Activated effector memory CD4-positive, alpha-beta T cell treated with anti-CD3 and anti-CD28 coated beads, Interleukin-2, amount 50 U/mL, for 16 hours (primary cell): ENCODE measurements at places on chromosomes 7 and 10.

- no peak for DNase-seq
Measured at GRCh38 chr10:99329554-99330346, 594 bp downstream of the CNNM1 start.

DNA sequence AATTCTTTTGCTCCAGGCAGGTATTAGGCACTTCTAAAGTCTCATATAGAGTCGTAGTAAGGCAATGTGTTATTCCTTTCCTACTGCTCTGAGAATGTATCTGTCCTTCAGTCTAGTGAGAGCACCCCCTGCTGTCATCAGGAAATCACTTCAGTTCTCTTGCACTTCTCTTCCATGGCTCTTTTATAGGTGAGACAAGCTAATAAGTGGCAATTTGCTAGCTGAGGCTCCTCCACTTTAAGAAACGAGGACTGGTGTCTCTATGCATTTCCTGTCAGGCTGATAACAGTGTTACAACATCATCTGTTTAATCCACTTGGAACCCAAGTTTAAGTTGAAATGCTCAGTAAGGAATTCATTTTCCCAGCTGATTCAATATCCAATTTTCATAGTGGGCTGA is 350.6 kb downstream of the TFEC start:
- DNase-seq, result no peak

DNA sequence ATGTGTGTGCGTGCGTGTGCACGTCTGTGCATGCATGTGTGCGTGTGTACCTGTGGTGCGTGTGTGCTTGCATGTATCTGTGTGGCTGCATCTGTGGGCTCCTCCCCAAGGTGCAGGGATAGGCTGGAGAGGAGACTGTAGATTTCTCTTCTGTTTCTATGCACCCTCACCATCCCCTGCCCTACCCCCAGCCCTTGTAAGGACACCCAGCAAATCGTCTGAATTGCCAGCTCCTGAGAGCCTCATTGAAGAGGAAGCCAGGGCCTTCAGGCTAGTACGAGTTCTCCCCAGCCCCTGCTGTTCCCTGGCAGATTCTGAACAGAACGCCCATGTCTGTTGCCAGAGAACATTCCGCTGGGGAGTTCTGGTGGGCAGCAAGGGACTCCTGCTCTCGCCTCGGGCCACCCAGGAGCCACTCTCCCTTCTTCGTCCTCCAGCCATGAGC is 17.0 kb upstream of the TRIM8 start:
- no peak for DNase-seq

GRCh38 chr7:134845461-134845860 is 66.0 kb downstream of the CALD1 start:
- no peak for DNase-seq

GRCh38 chr7:26580711-26581110 is 283.7 kb downstream of the SKAP2 start:
- no peak for DNase-seq

GRCh38 chr7:113374955-113375354 is 256.6 kb upstream of the SMIM30 start:
- DNase-seq, result no peak

GRCh38 chr7:91168871-91169829 is 95.1 kb upstream of the FZD1 start:
- no peak for DNase-seq
